Ammon's horn (tissue), 1 donor: ENCODE measurements at places on chromosomes 12 and 14.
A peak's percentile ranks its signal among the peaks of the same experiment; 100 is the strongest.

GRCh38 chr12:130320536-130320935, 17.2 kb upstream of the PIWIL1 start:
- no peak for DNase-seq

GRCh38 chr12:21800011-21800410, 25.5 kb upstream of the KCNJ8 start:
- DNase-seq: no peak

- no peak for DNase-seq
Observed at GRCh38 chr12:7705846-7706245, 5.4 kb upstream of the DPPA3 start.

DNA sequence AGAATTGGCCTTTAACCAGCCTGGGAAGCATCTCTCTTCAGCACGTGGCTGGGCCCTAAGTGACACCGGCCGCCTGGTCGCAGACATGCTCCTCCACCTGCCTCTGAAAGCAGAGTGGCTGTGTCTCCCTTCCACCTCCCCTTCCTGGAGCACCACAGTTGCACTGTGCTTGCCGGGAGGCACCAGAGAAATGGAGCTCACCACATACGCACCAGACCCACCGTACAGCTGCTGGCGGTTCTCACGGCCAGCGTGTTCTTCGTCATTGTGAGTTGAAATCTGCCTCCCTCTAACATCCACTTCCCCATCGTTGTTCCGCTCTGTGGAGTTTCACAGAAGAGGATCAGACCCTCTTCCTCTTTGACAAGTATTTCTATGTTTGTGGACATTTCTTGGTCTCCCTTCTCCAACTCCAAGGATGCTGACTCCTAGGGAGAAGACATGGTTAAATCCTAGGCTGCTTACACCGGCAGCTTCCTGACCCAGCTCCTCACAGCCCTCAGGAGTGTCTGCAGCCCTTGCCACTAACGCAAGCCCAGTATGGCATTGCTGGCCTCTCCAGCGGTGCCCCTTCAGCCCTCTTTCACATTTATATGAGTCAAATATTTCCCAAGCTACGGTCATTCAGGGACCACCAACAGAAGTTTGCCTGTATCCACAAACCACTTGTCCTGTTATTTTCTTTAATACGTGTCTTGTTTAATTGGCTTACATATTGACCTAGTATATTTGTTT, 11.5 kb upstream of the KRT5 start:
- peak; percentile 55 for DNase-seq

GRCh38 chr12:75893765-75894164, 137.8 kb downstream of the PHLDA1 start:
- no peak for DNase-seq

- no peak for DNase-seq
Observed at GRCh38 chr14:51073731-51074130, 21.2 kb downstream of the TRIM9 start.

- DNase-seq: no peak
Observed at GRCh38 chr14:26636561-26636960, 38.7 kb upstream of the NOVA1 start.

DNA sequence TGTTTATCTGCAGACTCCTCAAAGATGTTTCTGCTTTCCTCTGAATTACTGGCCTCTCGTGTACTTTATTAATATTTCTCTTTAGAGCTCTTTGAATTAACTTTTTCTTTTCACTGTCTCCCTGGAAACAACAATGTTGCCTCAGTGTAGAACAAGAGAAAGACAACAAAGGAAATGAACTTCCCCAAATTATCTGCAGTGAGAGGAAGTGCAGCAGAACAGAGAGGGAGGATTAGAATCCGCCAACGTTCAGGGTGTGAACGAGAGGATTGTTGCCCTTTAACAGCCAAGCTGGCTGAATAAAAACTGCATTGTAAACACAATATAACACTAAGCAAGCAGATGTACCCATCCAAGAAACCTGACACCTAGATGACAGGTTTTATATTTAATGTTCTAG, 375.9 kb downstream of the GALC start:
- DNase-seq: peak; percentile 17

DNA sequence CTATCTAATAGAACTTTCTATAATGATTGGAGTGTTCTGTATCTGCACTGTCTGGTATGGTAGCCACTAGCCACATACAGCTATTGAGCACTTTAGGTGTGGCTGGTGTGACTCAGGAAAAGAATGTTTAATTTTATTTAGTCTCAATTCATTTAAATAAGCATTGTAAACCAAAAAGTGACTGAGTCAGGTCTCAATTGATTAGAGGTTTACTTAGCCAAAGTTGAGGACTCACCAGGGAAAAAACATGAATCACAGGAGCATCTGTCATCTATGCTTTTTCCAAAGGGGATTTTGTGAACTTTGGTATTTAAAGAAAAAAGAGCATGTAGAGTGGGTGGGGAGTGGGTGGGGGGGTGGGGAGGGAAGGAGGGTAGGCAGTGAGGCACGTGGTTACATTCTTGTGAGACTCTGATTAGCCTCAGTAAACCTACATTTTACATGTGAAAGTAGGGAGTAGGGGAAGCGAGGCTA, 473.1 kb downstream of the ATP23 start:
- DNase-seq: no peak

DNA sequence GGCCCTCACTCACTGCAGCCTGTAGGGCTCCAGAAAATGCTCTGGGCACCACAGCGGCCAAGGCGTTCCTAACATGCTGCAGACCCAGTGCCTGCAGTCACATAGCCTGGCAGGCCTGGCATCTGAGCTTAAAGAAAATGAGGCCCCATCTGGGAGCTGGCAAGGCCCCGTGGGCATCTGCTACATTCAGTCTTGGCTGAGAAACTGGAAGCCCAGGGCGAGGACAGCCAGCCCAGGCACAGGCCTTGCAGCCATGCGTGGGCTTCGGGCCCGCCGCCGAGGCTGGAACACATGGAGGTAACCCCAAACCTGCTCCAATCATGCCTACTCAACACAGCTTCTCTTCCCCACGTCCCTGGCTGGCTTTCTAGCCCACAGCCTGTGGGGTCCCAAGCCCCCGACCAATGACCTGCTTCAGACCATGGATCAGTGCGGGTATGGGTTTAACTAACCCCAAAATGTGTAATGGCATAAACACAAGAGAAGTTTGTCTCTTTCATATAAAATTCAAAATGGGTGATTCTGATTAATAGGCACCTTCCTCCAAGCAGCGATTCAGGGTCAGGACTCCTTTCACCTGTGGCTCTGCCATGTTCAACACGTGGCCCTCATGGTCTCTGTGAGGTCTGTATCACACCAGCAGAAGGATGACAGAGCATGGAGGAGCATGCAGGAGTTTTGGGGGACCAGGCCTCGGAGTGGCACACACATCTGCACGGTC, 6.4 kb downstream of the NGB start:
- DNase-seq: no peak
